Activated CD4-positive, alpha-beta memory T cell treated with anti-CD3 and anti-CD28 coated beads for 36 hours (primary cell): ENCODE measurements at places on chromosomes 16 and 17.

- peak; percentile 43 for DNase-seq
Observed at GRCh38 chr16:81481207-81481821, 36.7 kb downstream of the CMIP start.

DNA sequence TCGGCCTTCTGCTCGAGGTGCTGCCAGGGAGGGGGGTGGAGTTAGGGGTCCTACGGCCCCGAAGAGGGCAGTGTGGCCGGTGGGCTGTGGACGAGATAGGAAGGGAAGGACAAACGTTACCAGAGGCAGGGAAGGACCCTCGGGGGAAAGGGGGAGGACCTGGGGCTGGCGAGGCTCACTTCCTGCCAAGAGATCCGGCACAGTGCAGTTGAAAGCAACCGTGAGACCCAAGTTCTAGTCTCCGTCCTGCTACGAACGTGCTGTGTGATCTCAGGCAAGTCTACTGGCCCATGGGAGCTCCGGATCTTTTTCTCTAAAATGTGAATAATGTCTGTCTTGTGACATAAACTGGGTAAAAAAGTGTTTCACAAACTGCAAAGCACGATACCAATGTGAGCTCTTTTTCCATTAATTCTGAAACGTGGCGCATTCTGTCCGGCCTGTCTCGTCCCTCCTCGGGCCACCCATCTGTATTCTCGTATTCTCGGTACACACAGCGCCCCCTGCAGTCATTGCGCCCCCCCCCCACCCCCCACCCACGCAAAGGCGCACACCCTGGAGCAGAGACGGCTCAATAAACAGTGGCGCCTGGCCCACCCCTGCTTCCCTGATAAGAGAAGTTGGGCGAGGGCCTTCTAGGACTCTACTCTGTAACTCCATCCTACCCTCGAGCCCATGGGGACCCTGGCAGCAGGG lies 8.8 kb downstream of the CYGB start:
- no peak for DNase-seq

DNA sequence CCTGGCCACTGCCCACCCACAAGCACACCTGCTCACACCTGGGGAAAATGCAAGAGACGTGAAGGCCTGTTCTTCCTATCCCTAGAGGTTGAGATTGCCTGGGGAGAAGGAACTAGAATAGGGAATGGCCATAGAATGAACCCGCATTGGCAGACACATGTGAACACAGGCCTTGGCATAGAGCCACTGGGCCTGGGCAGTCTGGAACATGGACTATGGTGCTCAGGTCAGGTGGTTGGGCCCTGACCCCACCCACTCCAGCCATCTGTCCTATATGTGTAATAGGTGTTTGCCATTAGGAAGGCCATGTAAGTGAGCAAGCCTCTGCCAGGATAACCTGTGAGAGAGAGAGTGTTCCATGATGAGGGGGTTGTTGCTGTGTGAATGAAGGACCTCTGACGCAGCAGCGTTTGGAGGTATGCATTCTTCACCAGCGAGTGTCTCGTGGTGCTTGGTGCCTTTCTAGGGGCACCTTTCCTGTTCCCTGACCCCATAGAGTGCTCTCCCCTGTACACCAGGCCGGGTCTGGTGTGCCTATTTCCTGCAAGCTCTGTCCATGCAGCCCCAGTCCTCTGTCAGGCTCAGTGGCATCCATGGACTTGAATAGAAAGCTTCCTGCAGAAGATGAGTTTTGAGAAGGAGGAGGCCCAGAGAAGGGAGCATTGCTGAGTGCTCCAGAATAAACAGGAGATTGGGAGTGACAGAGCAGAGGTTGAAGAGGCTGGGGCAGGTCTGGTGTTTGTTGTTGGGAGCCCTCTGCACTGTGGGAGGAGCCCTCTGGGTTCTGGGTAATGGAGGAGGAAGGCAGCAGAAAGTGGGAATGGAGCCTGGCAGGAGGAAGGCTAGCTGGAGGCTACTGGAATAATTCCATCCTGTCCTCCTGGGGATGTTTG lies 15.6 kb downstream of the CTRL start:
- no peak for DNase-seq

DNA sequence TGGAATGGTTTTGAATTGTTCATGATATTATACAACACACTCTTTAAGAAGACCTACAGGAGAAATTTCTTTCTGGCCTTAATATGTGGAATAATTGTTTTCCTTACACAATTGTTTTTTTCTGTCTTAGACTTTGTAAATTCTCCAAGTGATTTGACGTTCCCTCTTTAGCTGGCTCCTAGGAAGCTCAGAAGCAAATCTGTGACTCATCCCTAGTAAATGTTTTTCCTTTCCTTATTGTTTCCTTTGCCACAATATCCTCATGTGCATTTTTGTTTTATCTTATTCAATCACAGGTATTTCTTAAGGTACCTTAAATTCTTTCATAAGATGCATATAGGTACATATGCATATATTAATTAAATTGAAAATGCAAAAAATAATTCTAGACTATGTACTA lies 13.5 kb downstream of the KIAA0753 start:
- DNase-seq = no peak

GRCh38 chr17:6366221-6366666 lies 68.7 kb downstream of the AIPL1 start:
- no peak for DNase-seq

GRCh38 chr17:75384751-75385150 lies 20.7 kb downstream of the GRB2 start:
- no peak for DNase-seq

- no peak for DNase-seq
Observed at GRCh38 chr17:312476-313148, 40.0 kb downstream of the RPH3AL start.

- no peak for DNase-seq
Observed at GRCh38 chr17:7293159-7293558, 1.3 kb downstream of the YBX2 start.

DNA sequence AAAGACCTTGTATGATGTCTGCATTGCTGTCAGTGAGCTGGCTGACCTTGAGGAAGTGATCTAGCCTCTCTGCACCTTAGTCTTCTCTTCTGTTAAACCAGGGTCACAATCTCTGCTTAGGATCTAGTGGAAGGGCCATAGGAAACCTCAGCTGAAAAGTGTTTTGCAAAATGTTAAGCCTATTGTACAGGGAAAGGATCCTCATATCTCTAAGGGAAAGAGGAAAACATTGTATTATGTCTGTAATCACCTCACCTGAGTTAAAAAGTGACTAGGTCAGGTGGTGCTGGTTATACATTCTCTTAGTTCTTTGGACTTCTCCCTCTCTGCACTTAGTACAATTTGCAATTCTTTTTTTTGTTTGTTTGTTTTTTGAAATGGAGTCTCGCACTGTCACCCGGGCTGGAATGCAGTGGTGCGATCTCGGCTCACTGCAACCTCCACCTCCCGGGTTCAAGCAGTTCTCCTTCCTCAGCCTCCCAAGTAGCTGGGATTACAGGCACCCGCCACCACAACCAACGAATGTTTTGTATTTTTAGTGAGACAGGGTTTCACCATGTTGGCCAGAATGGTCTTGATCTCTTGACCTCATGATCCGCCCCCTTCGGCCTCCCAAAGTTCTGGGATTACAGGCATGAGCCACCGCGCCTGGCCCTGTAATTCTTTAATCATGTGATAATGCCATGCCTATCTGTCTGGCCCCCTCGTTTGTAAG lies 2.0 kb upstream of the SEPHS2 start:
- DNase-seq = no peak

DNA sequence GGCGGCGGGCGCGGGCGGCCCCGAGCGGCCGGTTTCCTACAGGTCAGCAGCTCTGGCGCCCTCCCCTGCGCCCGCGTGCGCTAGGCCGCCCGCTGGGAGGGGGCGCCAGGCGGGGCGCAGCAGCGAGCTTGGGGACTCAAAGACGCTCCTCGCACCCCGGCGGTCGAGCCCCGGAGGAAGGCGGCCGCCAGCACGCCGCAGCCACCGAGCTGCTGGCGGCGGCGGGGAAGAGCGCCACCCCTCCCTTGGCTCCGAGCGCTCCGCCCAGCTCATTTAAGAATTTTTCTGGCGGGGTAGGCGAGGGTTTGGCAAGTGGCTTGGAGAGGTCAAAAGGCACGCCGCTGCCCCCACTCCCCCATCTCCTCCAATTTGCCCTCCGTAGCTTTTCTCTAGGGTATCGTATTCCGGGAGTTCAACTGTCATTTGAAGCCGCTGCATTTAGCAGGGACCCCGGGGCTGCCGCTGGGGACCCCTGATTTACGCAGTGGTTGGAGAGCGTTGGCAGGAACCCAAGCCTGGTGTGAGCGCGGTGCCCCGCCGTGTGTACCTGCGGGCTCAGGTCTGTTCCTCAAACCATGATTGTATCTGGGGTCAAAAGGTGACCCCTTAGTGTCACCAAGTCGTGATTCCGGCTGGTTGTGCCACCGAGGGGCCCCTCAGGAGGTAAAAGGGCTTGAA lies 59.5 kb upstream of the GSE1 start:
- DNase-seq = peak; percentile 59

GRCh38 chr16:17331071-17331607 lies 139.6 kb downstream of the XYLT1 start:
- DNase-seq = no peak

DNA sequence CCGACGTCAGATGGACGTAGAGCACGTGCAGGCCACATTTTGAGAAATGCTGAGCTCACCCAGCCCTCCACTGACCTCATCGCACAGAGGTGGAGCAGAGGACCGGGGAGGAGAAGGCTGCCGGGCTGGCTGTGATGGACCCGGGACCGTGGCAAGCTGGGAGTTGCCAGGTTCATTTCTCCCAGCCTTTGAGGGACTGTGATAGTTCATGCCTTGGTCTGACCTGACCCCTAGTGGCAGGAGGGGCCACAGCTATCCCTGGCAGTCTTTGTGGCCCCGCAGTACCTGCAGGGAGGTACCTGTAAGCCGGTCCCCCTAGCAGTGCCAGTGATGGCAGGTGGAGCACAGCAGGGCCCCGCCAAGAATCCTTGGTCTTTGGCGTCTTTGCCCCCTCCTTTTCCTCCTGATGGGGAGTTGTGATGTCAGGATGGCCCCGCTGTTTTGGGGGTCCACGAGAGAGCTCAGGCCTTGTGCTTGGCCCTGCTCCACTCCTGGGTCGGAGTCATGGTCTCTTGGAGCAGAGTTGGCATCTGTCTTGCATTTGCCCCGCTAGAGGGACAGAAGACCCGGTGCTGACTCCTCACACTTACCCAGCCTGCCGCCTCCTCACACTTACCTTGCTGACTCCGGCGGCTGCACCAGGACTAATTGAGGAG lies 50.4 kb downstream of the OR1D5 start:
- DNase-seq = peak; percentile 71

DNA sequence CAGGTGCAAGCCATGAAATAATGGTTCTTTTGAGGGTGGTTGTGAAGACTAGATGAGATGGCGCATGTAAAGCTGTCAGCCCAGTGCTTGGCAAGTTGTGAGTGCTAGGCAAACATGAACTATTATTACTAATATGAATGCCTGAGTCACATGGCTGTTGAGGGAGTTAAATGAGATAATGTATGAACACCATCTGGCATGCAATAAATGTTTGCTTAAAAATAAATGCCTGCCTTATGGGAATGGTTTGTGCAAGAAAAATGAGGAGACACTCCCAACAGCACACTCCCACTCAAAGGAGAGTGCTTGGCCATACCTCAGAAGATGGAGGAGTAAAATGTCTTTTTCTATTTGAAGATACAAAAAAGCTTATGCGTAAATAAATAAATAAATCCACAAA lies 3.6 kb downstream of the MAPK3 start:
- DNase-seq = no peak

DNA sequence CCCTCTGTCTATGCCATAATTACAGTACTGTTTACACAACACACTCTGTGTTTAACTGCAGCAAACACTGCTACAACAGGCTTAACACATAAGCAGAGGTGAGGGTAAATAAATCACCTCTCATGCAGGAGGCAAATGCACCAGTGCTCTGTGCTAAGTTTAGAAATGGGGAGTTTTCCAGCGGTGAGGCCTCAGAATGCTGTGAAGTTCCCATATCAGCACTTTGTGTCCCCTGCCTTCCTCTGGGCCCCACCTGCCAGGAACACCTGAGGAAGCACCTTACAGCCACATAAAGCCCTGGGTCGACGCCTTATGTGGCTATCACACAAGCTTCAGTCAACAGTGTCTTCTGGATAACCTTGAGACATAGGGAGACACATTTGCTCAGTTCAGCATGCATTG lies 304.5 kb downstream of the HAPSTR1 start:
- DNase-seq = no peak

GRCh38 chr16:82657239-82657638 lies 30.5 kb downstream of the CDH13 start:
- no peak for DNase-seq

GRCh38 chr17:7114875-7115614 lies 423 bp upstream of the ASGR2 start:
- peak; percentile 1 for DNase-seq

DNA sequence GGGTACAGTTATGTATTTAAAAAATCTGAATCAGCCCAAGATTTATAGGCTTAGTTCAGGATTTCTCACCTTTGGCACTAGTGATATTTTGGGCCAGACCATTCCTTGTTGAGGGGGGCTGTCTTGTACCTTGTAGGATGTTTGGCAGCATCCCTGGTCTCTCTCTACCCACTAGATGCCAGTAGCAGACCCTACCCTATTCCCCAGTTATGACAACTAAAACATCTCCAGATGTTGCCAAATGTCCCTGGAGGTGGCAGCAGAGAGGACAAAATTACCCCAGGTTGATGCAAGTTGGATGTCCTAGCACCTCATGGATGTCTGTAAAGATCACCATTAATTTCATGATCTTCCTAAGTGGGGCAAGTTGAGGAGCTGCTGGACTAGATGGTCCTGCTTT lies 45.8 kb downstream of the SYT17 start:
- peak; percentile 24 for DNase-seq

- DNase-seq = peak; percentile 34
Observed at GRCh38 chr16:24540602-24541210, 1.3 kb downstream of the RBBP6 start.

GRCh38 chr17:75641343-75641742 lies 8.1 kb downstream of the SMIM5 start:
- DNase-seq = no peak

DNA sequence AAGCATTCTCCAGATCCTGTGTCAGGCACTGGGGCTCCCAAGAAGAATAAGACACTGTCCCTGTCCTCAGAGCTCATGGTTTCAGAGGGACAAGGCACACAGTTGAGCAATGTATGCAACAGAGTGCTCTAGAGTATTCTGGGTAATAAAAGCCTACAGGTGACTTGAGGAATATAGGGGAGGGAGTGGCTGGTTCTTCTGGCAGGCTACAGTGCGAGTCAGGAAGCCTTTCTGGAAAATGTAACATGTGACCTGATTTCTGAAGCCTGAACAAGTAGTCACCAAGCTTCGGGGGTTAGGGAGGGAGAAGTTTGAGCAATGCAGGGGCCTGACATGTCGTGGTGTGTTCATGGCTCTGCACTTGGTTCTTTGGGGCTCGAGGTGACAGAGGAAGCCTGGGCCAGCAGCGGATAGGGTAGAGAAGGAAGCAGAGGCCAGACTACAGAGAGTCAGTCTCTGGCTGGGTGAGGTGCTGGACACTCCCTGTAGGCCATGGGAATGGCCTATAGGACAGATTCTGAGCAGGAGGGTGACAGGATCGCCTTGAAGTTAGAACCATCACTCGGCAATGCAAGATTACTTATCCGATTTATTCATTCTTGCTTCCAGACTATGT lies 16.0 kb upstream of the LRRC75A start:
- no peak for DNase-seq

DNA sequence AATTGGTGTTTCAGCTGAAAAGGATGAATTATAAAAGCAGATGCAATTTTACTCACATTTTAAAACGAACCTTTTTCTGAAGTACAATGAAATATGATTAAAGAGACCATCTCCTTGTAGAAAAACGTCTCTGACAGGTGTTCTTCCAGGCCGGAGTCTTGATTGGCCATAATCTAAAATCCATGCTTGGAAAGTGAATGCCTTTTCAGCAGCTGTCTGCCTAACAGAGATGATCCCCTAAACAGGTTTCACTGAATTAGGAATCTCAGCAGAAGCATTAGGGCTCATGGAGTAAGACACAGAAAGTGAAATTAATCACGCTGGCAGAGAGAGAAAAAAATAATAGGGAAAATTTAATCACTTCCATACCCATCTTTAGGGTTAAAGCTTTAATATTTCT lies 39.3 kb upstream of the IRX5 start:
- DNase-seq = no peak
